Muscle of arm (tissue), 14 donors: ENCODE measurements at places on chromosomes 4 and X. TPM values are rescaled to one million over a fixed set of nuclear protein-coding genes. Genes with fewer than 3 reads are reported as not detected.

Gene IL2RG
- not detected for polyA plus RNA-seq

Gene RS1
- not detected for polyA plus RNA-seq

Gene SCD5
- 14.5 TPM for polyA plus RNA-seq

Gene POU3F4
- polyA plus RNA-seq: not detected

Gene CTAG1B
- polyA plus RNA-seq: not detected

Gene GPC4
- 82.4 TPM for polyA plus RNA-seq

Gene EDNRA
- polyA plus RNA-seq: 38.5 TPM

Gene FAT1
- 103 TPM for polyA plus RNA-seq

Gene AFP
- polyA plus RNA-seq: 1.6 TPM

Gene MGARP
- polyA plus RNA-seq: 0.49 TPM

- DNase-seq: no peak
Measured at GRCh38 chrX:130336531-130336930, 3.2 kb upstream of the SLC25A14 start.

- no peak for DNase-seq
Measured at GRCh38 chr4:159293811-159294515, 191.1 kb downstream of the RAPGEF2 start.

GRCh38 chr4:8247047-8247930 is 22.3 kb upstream of the HTRA3 start:
- no peak for DNase-seq

DNA sequence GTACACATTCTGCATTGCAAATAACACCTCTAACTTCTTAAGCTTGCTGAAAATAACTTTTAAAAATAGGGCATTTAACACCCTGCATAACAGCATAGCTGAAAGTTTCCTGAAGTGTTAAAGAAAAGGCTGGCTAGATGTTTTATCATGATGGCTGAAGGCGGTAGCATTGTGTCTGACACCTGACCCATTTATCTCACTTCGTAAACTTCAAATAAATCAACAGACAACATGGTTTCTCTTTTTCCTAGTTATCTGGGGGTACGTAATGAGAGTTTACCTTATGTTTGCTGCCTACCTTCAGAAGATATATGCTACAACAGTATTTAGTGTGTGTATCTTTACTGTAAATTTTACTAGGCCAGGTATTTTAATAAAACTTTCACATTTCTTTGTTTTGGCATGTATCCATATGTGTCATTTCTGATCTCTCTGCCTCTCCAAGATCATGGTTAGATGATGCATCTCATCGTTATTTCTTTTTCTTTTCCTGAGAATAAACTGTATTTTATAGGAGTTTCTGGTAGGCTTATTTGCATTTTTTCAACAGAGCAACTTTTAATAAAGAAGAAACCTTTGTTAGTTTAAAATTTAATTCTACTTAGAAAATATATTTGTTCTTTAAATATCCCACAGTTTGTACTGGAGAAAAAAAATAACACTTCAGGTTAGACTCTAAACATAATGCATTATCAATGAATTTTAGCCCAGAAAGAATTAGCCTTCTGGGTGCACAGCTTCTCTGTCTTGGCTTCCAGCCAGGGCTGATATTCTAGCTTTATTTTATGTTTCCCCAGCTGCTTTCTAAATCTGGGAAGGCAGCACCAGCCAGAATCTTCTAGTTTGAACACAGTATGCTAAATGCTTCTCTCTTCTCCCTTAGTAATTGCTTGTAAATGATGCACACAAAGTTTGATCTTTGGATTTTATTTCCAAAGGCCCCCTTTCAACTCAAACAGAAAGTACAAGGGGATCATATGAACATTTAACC is 2.9 kb downstream of the NDST4 start:
- DNase-seq: peak; percentile 59

GRCh38 chrX:12701628-12702027 is 89.6 kb upstream of the PRPS2 start:
- peak; percentile 41 for DNase-seq

DNA sequence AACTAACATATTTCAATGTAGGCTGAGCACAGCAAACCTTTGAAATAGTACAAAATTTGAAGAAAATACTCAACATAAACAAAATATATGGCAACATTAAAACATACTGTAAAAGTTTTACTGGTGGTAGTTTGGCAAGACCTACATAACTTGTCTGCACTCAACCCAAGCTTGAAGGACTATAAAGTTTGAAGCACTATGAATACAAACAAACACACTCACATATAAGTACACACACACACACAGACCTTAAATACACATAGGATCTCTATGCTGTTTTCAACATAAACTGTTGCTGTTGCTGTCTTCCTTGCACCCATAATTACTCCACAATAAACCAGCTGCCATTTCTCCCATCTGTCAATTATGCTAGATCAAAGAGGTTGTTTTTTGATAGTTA is 589.6 kb downstream of the IL15 start:
- DNase-seq: no peak

- DNase-seq: no peak
Measured at GRCh38 chr4:120853161-120853935, 69.2 kb downstream of the PRDM5 start.

- no peak for DNase-seq
Measured at GRCh38 chr4:24582235-24582832, 2.0 kb downstream of the DHX15 start.

DNA sequence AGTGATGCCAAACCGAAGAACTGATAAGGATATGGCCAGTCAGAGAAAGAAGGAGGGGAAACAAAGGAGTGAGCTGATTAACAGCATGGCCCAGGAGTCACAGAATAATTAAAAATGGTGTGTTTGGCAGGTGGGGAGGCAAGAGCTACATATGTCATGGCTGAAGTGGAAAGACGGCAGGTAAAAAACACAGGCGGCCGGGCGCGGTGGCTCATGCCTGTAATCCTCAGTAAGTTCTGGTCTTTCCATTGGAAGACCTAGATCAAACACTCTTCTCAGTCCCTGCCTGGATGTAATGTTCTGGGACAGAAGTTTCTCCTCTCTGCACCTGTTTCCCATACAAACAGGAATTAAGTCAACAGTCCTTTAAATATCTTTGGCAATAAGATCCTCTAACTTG is 503.9 kb downstream of the STIM2 start:
- DNase-seq: no peak

DNA sequence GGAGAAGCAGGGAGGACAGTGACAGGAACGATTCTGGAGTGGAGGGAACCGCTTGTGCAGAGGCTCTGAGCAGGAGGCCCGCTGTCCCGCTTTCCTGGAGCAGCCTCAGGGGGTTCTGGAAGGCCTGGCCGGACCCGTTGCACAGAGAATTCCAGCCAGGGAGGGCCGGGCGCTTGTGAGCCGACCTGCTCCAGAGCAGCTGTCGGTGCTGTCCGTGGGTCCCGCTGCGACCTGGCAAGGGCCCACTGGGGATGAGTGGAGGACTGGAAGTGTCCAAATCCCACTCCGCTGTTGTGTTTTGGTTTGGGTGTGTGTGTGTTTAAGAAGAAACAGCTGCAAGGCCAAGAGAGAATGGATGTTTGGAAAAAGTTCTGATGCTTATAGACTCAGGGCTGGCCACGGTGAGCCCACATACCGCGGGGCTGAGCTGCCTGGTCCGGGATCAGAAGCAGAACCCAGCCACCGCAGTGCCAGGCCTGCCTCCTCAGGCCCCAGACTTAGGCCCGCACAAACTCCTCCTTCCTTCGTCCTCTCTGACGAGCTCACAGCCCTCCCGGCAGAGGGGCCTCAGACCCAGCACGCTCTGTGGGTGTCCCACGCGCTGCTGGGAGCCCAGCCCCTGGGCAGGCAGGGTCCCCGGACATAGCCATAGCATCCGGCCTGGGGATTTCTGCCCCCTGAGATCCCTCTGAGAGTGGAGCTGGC is 73.9 kb downstream of the HTRA3 start:
- no peak for DNase-seq

DNA sequence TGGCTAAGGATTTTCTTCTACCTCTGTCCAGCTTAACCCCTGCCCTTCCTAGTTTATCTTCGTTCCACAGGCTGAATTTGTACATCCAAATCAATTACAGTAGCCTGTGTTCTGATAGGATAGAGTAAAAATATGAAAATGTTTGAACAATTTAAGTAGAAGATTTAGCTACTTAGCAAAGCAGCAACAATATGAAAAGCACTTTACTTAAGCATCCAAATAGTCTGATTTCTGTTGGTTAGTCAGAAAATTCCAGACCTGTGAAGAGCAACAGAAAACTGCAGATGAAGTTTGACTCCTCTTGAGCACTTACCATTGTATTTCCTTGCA is 2.0 kb downstream of the ARSJ start:
- no peak for DNase-seq

GRCh38 chr4:5730993-5731990 is 20.3 kb downstream of the EVC start:
- no peak for DNase-seq

DNA sequence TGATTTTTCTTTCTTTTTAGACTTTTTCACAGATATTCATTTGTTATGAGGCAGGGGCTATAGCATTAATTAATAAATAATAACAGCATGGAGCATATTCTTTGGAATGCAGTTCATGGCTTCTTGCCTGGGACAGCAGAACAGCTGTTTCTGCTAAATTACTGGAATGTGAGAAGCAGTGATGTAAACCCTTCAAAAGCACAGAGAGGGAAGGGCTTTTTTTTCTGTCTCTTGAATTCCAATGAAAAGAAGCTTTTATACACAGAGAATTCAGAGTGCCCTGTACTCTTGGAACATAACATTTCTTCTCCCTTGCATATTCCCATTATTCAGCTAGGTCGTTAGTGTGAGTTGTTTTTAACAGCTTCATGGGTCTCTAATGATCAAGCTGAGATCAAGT is 28.5 kb upstream of the ANK2 start:
- DNase-seq: peak; percentile 35

GRCh38 chr4:159723341-159724048 is 620.6 kb downstream of the RAPGEF2 start:
- DNase-seq: no peak

DNA sequence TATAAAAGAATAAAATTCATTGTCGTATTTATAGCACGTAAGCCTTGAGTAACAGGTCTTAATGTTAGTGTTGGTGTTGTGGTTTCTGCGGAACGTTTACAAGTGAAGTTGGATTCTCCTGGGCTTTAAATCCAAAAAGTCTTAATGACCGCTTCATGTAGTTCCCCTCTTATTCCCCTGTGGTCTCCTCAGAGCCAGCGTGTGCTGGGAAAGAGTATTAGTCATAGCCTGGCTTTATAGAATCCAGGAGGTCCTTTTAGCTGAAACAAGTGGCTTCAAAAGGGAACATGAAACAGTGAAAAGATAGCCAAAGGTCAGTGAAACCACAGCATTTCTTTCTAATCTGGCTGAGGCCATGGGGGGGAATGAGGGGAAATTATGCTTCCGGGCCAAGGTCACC is 79.1 kb downstream of the CLCN4 start:
- no peak for DNase-seq

DNA sequence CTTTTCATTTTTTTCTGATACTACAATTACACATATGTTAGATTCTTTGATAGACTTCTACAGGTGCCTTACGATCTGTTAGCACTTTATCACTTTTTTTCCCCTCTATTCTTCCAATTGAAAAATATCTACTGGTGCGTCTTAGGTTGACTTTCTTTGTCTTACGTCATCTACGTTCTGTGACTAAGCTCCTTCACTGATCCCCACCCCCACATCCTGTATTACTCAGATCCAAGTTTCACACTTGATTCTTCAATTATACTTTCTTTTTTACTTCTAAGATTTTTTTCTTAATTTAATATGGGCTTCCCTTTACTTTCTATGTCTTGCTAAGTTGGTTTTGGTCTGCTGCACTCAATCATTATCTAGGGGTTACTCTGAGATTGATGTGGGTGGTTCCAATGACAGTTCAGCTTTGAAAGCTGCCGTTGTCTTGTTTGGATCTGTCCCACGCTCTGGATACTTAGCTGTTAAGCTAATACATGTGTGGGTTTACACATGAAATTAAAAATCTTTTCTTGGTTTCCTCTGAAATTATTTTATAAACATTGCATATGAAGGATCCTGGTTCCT is 1321.1 kb downstream of the RAPGEF2 start:
- no peak for DNase-seq
